ENCODE measurements at places on chromosomes 6 and 20.

DNA sequence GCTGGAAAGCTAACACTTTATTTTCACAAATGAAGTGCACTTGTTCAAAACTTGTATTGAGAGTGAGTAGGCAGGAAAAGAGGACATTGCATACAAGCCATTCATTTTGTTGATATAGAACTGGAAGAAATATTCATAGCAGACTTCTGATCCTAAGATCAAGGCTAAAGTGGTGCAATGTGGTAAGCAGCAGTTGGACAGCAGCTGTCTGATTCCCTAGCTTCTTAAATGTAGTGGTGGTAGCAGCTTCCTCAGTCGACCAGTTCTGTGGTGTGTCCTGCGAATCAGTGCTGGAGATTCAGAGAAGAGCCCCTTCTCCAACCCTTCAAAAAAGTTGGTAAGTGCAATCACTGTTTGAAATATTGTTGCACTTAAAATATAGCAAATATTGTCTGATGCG lies 281.7 kb upstream of the GJE1 start:
- DNase-seq = no peak

GRCh38 chr6:67030861-67031260 lies 1323.8 kb upstream of the EYS start:
- no peak for DNase-seq

GRCh38 chr6:18142591-18142861 lies 12.4 kb downstream of the TPMT start:
- no peak for DNase-seq

DNA sequence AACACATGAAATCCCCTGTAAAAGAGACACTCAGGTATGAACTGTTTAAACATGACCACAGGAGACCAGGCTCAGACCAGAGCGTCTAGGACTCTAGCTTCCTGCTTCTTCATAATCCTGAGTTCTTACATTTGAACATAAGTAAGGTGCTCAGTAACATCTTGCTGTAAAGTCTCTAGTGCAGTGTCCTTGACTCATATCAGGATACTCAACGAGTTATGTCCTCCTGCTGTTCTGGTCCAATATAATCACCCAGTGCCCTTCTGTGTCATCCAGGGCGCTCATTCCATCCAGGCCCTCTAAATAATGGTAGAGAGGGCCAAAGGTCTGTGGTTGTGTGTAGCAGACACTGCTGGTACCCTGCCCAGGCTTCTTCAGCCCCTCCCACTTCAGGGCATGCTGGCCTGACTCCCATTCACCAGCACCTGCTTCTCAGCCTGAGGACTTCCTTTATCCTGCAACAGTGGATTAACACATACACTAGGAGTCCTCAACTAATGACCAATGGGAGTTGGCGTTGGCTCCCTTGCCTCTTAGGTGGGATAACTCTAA lies 66.8 kb upstream of the MOCS1 start:
- DNase-seq = no peak

GRCh38 chr20:64056889-64057627 lies 5.9 kb upstream of the TCEA2 start:
- no peak for DNase-seq

DNA sequence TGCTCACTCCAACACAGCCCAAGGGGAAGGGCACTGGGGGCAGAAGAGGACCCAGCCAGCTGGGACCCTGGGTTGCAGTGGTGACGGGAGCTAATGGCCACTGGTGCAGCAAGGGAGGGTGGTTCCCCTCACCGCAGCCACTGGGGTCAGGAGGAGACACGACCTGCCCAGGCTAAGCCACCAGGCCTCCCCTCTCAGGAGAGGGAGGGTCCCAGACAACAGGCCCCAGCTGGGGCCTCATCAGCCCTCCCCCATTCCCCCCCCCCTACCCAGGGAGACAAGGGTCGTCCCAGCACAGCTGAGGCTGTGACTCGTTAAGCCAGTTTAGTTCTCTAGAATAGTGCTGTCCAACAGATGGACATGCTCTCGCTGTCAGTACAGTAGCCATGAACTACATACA lies 17.3 kb upstream of the MATN4 start:
- no peak for DNase-seq

DNA sequence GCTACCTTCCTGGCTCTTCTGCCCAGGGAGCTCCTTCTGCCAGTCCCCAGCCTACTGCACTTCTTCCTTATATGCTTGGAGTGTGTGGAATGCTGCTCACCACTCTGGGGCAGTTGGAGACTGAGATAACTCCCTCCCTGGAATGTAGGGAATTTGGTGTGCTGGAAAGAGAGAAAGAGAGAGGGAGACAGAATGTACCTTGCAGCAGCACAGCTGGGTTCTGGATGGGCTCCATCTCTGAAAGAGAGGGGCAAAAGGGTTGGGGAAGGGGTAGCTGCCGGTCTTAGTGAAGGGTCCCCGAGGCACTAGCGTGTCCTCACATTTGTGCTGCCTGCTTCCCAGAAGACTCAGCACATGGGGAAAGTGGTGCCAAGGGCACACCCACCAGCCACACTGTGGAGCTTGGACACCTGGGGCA lies 40.2 kb upstream of the DDR1 start:
- no peak for DNase-seq

GRCh38 chr6:72031471-72031870 lies 145.1 kb downstream of the RIMS1 start:
- DNase-seq = no peak

- no peak for DNase-seq
These were observed 121.6 kb upstream of the LGSN start for GRCh38 chr6:63441266-63441956.

- no peak for DNase-seq
These were observed 234.6 kb downstream of the DLL1 start for GRCh38 chr6:170056278-170056711.

DNA sequence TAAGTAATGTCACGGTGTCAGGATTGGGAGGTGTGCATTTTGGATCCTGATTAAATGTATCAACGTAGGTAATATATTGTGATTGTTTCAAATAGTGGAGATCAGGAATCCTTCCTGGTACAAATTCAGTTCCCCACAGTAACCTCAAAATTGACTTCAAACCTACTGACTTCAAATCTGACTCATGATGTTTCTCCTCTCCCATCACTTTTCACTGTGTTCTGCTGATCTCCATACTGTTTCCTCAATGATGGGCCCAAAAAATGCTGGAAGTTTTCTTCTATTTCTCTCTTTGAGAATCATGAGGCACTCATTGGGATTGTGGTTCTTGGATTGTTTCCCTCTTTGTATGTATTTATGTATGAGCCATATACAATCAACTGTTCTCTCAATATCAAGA lies 35.9 kb downstream of the LAMA2 start:
- DNase-seq = no peak

- DNase-seq = no peak
These were observed 47.0 kb upstream of the GCLC start for GRCh38 chr6:53591873-53592272.
